Mesenchymal stem cell (in vitro differentiated cells and primary cell): ENCODE measurements at places on chromosomes 4 and X.
A peak's percentile ranks its signal among the peaks of the same experiment; 100 is the strongest.

DNA sequence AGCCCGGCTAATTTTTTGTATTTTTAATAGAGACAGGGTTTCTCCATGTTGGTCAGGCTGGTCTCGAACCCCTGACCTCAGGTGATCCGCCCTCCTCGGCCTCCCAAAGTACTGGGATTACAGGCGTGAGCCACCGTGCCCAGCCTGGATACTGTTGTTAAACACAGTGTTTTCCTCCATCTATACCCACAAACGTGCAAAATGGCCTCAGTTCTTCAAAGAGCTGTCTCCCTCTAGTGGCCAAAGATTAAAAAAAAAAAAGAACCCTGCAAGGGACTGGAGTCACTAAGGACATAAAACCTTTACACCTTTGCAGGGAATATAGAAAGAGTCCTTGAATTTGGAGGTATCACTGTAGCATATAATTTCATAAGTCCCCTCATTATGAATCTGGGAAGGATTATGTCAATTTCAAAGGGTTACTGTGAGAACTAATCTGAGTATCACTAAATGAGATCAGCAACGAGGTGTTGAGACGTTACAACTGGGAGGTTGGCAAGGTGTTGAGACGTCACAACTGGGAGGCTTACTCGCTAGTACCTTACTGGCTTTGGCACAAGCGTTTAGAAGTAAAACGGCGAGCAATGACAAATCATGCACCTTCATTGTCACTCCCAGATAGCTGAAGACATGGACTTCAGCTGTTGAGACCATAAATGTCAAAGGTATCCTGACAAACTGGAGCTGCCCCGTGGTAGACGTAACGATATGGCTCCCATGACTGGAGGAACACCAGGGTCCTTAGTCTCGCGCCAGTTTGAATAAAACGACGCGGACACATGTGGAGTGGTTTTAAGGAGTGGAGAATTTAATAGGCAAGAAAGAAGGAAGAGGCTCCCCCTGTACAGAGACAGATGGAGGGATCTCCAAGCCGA lies 33.4 kb upstream of the ENPP6 start:
- DNase-seq, result peak; percentile 65

- no peak for DNase-seq
Measured at GRCh38 chr4:101050837-101051205, 296.5 kb downstream of the PPP3CA start.

DNA sequence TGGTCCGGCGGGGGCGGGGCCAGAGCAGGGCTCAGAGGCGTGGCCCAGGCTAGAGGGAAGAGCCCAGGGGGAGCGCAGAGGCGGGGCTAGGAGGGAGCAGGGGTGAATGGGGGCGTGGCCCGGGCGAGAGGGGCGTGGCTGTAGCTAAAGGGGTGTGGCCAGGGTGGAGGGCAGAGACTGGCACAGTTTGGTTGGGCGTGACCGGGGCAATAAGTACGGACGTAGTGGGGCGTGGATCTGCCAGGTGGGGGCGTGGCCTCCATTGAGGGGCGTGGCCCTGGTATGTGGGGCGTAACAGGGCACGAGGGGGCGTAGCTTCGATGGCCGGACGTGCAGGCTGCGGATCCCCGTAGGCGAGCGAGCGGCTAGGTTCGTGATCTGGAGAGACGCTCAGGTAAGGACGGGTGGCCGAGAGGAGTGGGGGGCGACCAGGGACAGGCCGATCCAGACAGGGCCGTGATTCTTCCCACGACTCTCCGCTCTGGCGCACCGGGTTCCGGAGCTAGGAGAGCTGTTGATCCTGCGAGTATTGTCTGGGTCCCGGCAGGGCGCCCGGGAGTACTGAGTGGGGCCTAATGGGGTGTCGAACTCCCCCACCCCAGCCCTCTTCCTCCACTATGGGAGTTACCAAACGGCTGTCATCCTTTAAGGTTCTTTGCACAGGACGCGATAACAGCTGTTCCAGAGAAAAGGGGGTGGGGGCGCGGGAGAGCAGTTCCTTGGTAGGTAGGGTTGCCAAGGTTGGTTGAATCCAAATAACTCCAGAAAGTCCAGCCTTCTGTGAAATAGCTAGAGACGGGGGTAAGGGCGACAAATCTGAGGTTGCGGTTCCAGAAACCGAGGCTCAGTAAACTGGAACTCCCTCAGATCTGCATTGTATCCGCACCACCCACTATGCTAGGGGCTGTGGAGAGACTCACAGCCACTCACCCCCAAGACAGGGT lies at the start of gene CA5B:
TSS of gene CA5B (plus strand) at position 312 of the 944 bp plus-strand sequence. CDS start 11,754 bp downstream, outside the sequence.
- DNase-seq, result peak; percentile 79

- DNase-seq, result no peak
Measured at GRCh38 chr4:5992171-5992827, 25.9 kb downstream of the C4orf50 start.

DNA sequence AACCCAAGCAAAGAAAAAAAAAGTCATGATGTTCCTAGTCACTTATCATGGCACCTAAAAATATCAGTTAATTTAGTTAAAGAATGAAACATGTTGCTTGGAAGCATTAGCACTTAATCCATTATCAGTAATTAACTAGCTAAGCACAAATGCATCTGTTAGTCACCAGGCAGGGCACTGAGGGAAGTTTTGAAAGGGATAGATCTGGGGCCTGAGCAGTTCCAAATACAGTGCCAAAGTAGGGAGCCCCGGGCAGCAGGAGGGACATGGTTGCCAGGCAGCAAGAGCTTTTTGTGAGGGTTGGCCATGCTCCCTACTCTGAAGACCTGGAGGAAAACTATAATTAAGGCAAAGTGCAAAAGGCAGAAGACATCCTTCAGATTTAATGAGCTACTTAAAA lies 62.0 kb downstream of the PHKA1 start:
- DNase-seq, result no peak

- peak; percentile 12 for DNase-seq
Measured at GRCh38 chr4:13633671-13634070, 6.1 kb upstream of the BOD1L1 start.

- no peak for DNase-seq
Measured at GRCh38 chrX:115029869-115030570, 12.6 kb upstream of the IL13RA2 start.

DNA sequence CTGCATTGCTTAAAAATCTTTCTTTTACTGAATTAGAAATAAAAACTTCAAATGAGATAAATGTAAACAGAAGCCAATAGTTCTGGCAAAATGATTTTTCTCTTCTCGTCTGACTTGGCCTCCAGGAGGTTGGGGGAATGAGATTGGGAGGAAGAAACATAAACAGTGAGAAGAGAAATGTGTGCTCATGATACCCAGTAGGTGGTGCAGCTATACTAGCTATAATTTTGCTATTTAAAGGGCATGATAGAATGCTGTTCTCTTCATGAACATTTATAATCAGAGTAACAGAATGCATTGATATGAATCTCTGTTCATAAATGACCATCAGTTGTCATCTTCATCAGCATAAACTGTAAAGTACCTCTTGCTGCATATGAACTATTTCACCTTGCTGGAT lies 85.5 kb downstream of the TACR3 start:
- DNase-seq, result no peak

DNA sequence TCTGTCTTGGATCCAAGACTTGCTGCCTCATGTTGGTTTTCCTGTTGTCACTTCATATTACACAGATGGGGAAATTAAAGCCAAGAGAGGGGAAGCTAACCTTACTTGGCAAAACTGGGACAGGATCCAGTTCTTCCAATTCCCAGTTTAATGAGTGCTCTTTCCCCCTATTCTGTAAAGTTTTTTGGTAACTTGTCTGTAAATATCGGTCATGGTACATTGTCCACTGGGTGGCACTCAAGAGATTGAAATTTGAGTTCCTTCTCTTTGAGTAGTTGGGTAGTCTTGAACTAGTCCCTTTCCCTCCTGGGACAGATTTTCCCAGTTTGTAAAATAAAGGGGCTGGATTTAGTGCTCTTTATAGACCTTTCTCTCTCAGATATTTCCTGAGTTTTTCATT lies 12.4 kb upstream of the EOLA2 start:
- peak; percentile 58 for DNase-seq

DNA sequence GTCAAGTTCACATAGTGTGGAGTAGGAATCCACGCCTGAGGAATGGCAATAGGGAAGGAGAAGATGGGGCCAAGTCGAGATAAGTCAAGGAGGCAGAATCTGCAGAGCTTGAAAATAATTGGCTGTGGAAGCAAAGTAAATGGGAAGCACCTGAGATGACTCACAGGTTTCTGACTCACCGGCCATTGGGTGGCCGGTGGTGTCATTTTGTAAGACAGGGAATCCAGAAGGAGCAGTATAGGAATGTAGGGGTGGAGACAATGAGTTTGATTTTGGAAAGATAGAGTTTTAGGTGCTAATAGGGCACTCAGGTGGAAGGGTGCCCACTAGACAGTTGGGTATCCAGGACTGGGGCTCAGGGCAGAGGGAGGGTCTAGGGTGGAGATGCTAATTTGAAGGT lies 201.0 kb upstream of the MAMLD1 start:
- no peak for DNase-seq

DNA sequence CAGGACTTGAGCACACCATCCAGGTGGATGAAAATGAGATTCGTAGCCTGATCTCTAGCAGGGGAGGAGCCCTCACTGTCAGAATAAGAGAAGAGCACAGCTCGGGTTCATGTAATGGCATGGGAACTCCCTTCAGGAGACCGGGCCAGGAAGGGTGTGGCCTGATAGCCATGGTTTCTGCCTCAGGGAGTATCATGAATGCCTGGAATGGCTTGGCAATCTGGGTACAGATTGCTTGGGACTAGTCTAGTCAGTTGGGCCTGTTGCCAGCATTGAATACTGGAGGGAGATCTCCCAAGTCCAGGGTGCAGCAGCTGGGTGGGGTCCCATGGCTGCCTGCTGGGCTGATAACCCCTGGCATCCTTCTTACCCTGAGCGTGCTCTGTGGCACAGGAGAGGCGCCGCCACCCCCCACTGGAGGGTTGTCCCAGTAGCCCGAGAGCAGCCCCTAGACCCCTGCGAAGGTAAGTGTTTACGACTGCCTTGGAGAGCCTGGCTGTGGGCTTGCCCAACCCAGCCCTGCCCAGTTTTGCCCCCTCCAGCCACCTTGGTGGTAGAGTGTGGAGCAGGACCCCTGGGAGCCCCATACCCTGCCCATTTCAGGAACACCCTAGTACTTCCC lies 298.8 kb downstream of the TEX13A start:
- DNase-seq, result no peak

GRCh38 chrX:121581885-121582284 lies 534.5 kb downstream of the GLUD2 start:
- DNase-seq, result no peak

DNA sequence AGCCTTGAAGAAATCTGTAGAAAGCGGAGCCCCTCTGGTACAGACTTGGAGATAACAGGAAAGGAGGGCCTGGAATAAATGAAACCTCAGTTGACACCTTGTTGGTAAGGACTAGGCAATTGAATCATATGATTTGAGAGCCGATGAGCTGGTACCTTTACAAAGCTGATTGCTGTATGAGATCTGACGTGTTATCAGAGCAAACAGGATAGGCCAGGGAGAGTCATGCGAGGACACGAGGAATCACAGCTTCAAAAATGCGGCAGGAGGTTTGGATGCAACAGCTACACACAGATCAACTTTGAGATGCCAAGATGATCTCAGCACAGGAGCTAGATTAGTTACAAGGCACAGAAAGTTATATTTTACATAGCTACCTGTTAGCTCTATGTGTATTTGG lies 7.4 kb upstream of the SLC10A4 start:
- DNase-seq, result no peak

- no peak for DNase-seq
Measured at GRCh38 chrX:125096469-125096868, 223.2 kb upstream of the TEX13C start.

GRCh38 chr4:106126062-106126461 lies 189.9 kb downstream of the TBCK start:
- DNase-seq, result no peak

DNA sequence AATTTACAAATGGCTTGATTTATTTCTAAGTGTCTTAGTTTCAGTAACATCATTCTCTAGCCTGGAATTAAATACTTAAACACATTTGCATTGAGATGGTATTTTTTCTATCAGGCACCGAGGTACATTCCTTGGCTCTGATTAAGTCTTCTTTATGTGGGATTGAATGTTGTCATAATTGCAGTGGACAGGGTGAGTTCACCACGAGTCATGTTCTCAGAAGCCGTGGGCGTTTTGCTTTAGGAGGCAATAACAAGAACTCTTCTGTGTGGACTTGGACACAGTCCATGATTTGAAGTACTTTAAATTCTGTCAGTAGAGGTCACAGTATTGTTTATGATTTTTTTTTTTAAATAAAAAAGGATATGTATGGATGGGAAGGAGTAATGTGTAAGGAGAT lies 57.1 kb upstream of the EFHC2 start:
- peak; percentile 60 for DNase-seq

DNA sequence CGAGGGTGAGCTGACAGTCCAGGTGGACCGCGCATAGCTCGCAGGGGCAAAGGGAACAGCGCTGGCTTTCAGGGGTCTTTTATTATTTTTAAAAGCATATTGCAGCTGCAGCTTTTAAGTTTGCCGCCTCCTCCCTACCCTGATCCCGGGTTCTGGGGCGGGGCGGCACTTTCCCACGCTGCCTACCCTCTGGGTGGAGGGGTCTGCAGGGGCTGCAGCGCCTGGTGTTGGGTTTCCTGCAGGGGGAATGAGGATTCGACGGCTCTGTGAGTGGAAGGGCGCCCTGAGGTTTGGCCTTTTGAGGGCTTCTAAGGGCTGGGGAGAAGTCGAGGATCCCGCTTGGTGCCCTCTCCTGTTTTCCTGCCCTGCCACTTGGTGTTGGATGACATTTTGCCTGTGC lies 80.7 kb upstream of the SCML1 start:
- no peak for DNase-seq

GRCh38 chr4:137124278-137124932 lies 407.9 kb downstream of the PCDH18 start:
- peak; percentile 74 for DNase-seq

DNA sequence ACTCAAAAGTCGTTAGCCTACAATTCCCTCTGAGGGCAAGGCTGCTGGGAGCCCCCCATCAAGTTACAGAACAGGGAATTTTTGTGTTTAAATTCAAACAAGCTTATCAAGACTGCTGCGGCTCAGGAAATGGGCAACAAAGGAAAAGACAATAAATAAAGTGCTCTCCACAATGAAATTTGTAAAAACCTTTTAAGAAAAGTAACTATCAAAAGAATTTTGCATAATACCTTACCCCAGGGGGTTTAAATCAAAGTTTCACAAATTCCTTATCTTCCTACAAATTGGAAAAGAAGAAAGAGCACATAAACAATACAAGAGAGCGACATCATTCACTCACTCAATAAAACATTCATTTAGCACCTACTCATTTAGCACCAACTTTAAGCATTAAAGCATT lies 97.9 kb upstream of the CCDC160 start:
- DNase-seq, result no peak

- peak; percentile 32 for DNase-seq
Measured at GRCh38 chrX:112147206-112147605, 64.6 kb upstream of the TRPC5 start.

- peak; percentile 7 for DNase-seq
Measured at GRCh38 chr4:48024522-48024921, 8.0 kb downstream of the NIPAL1 start.

GRCh38 chr4:147787204-147787603 lies 55.3 kb downstream of the ARHGAP10 start:
- peak; percentile 29 for DNase-seq

- no peak for DNase-seq
Measured at GRCh38 chr4:5894266-5894665, 1.4 kb upstream of the CRMP1 start.
